ENCODE measurements at places on chromosomes 5 and 9.

DNA sequence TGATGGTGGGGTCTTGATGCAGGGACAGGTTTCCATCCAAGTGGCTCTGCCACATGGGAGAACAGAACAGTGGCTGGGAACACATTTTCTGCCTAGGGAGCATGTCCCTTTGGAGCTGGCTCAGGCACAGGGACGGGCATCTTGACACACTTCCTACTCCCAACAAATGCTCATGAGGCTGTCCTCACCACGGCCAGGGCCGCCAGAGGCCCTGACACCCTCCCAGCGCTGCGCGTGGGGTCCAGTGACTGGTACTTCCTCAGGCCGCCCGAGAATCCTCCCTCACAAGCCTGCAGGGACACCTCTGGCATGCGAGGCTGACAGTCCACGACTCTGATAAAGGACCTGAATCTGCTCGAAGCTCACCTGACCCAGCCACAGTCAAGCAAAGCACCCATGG, 61.0 kb upstream of the SARDH start:
- no peak for DNase-seq

DNA sequence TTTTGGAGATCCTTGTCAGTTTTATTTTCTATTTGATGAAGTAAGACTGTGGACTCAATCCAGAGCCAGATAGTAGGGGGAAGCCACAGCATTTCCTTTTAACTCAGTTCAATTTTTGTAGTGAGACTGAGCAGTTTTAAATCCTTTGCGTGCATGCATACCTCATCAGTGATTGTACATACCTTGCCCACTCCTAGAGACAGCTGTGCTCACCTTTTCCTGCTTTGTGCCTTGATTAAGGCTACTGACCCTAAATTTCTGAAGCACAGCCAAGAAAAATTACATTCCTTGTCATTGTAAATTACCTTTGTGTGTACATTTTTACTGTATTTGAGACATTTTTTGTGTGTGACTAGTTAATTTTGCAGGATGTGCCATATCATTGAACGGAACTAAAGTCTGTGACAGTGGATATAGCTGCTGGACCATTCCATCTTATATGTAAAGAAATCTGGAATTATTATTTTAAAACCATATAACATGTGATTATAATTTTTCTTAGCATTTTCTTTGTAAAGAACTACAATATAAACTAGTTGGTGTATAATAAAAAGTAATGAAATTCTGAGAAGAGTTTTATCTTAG, 17.8 kb downstream of the DIMT1 start:
- DNase-seq, result no peak

- no peak for DNase-seq
Measured at GRCh38 chr5:138022912-138023311, 10.0 kb downstream of the FAM13B start.

DNA sequence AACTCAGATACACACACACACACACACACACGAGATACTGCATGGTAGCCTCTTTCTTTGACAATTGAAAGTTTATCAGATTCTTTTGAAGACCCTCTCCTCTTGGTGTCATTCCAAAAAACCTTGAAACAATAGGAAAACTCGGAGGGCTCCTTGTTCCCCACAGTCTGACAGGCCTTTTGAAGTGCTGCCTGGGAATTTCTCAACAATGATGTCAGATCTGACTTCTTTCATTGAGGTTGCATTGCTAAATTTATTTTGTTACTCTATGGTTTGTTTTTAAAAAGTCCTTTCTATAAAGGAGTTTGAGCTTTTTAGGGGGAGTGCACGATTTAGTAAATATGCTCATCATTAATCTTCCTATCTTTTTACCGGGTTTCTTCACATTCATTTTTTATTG, 583.9 kb downstream of the SEMA5A start:
- no peak for DNase-seq

GRCh38 chr9:116154334-116154975, 864 bp downstream of the PAPPA start:
- no peak for DNase-seq

- no peak for DNase-seq
Measured at GRCh38 chr5:31701642-31702299, 62.8 kb downstream of the PDZD2 start.

GRCh38 chr9:22286661-22287060, 160.0 kb upstream of the DMRTA1 start:
- no peak for DNase-seq

Measured in stimulated activated CD4-positive, alpha-beta T cell treated with anti-CD3 and anti-CD28 coated beads, Interleukin-15, amount 100 ng/mL, for 48 hours (primary cell).